ENCODE measurements at places on chromosomes 12 and 14. TPM values are rescaled to one million over a fixed set of nuclear protein-coding genes. Genes with fewer than 3 reads are reported as not detected.

DNA sequence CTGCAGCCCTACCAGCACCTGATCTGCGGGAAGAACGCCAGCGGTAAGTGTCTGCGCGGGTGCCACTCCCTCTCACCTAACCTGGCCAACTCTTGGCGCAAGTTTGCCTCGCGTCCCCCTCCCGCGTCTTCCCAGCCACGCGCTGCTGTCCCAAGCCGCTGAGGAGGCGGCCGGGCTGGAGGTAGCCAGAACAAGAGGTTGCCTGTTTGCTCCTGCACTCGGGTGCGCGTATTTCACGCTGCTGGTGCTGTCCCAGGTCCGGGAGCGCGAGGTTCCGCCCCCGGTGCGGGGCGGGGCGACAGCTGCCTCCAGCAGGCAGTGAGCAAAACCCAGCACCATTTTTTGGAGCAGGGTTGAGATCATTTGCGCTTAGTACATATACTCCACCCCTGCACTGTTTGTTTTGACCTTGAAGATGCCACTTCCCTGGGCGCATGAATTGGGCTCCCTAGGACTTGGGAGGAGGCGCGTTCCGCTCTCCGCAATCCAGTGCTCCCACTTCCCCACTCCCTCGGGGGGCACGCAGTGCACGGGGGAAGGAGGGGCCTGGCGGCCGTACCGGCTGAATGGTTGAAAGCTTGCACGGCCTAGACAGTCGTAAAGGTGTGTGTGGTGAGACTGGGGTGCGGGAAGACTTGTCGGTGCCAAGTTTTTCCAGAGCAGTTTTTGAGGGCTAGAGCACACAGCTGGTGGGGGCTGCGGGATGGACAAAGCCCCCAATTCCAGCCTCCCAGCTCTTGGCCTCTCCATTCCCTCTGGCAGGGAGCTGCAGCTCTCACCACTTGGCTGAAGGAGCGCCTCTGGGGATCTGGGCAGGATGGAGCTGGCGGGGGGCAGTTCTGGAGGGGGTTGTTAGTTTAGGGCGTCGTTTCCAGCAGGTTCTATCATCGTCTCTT lies 226.9 kb upstream of the CRY1 start:
- DNase-seq, result no peak
- peaks cover 14% of the 10 kb centered on the region for H3K4me1 ChIP-seq
- no peaks in the 10 kb centered on the region for H3K27me3 ChIP-seq
- H3K36me3 ChIP-seq, result no peaks in the 10 kb centered on the region

DNA sequence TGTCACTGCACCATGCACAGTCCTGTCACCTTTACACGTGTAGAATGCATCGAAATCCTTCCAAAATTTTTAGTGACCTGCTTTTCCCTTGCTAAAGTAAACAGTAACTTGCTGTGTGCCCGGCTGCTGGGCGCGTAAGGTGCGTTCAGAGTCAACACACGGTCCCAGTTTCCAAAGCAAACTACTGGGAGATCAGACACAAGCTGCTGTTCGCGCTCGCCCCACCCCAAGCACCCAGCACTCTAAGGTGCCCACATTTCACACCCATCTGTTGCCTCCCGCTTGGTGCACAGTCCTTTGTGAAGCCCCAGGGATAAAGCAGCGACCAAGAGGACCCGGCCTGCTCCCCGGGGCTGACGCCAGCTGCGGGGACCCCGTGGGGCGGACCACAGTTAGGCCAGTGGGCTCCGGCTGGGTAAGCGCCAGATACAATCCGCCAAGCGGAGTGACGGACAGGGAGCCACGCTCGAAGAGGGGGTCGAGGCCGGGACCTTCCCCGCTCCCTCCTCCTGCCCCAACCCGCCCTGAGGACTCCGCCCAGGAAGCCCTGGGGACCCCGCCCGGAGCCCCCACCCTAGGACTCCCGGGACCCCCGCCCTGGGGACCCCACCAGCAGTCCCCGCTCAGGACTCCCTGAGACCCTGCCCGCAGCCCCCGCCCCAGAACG lies 633 bp downstream of the STX2 start:
- H3K27ac ChIP-seq, result peak overlapping the region; percentile 60
- H3K4me1 ChIP-seq, result no peaks in the 10 kb centered on the region
- H3K4me3 ChIP-seq, result peak overlapping the region; percentile 86
- no peaks in the 10 kb centered on the region for H3K27me3 ChIP-seq
- H3K36me3 ChIP-seq, result no peaks in the 10 kb centered on the region

- no peaks in the 10 kb centered on the region for H3K27me3 ChIP-seq
- peaks cover 9% of the 10 kb centered on the region for H3K4me1 ChIP-seq
- H3K4me3 ChIP-seq, result peak overlapping the region; percentile 79
Observed at GRCh38 chr14:57389646-57390036, 745 bp upstream of the NAA30 start.

DNA sequence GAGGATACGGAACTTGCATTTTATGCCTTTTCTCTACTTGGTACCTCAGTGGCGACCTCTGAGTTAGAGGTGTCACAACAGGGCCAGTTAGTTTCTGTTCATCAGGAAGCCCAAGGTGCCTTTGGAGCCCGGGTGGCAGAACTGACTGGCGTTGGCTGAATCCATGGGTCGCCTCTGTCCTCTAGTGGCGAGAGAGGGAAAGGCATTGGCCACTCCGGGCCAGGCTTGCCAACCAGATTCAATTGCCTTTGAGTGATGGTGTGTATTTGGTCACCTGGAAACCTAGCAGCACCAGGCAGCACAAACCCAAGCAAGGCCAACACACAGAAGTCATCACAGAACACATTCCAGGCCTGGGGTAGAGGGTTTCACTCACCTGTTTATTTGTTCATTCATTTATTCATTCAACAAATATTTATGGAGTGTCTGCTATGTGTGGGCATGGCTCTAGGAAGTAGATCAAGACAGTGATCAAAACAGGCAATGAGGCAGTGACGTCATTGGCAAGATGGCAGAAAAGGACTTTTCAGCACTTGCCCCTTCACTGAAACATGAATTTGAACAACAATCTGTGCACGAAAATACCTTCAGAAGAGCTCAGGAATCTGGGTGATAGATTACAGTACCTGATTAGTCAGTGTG lies 40.5 kb upstream of the KCNA5 start:
- DNase-seq, result peak; percentile 82
- H3K4me1 ChIP-seq, result no peaks in the 10 kb centered on the region
- H3K36me3 ChIP-seq, result no peaks in the 10 kb centered on the region
- H3K4me3 ChIP-seq, result no peak overlapping the region
- no peak overlapping the region for H3K27ac ChIP-seq

ZFHX2 gene
- 1.7 TPM for polyA plus RNA-seq

Measured in pancreas (tissue), 10 donors.